ENCODE measurements at places on chromosomes 6 and 20.

GRCh38 chr6:14735956-14736486 is 509.8 kb upstream of the JARID2 start:
- no peak for DNase-seq

DNA sequence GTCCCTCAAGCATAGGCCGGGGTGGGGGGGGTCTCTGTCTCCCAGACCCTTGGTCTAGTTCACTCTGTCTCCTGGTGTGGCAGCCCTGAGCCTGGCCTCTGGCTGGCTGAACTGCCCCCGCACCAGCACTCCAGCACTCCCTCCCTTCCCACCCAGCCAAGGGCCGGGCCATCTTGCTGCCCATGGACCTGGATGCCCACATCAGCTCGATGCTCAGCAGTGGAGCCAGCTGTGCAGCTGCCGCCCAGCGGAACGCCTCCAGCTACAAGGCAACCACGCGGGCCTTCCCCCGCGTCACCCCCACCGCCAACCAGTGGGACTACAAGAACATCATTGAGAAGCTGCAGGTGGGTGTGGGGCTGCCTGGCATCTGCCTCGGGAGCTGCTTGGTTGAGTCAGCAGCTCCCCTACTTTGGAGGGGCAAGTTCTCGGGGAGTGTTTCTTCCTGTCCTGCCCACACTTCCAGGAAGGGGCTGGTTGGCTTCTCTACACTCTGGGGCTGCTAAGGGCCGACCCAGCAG is 28.4 kb downstream of the UQCC2 start:
- no peak for DNase-seq

- no peak for DNase-seq
Observed at GRCh38 chr20:39885975-39886649, 802.9 kb downstream of the MAFB start.

DNA sequence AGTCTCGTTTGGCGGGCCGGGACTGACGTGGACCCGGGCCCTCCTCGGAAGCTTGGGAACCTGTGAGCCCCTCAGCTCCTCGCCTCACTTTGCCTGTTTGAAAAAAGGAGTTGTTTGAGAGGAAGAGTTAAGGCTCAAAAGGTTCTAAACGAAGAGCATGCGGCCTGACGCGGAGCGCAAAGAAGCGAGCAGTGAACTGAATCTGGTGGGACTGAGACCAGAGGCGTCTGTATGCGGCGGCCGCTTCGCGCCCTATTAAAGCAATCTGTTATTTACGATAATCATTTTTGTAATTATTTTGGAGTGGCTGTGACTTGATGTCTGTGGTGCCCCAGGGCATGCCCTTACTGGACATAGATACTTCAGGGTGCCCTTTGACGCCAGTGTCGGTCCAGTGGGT is 3.3 kb upstream of the TFAP2C start:
- DNase-seq: no peak

DNA sequence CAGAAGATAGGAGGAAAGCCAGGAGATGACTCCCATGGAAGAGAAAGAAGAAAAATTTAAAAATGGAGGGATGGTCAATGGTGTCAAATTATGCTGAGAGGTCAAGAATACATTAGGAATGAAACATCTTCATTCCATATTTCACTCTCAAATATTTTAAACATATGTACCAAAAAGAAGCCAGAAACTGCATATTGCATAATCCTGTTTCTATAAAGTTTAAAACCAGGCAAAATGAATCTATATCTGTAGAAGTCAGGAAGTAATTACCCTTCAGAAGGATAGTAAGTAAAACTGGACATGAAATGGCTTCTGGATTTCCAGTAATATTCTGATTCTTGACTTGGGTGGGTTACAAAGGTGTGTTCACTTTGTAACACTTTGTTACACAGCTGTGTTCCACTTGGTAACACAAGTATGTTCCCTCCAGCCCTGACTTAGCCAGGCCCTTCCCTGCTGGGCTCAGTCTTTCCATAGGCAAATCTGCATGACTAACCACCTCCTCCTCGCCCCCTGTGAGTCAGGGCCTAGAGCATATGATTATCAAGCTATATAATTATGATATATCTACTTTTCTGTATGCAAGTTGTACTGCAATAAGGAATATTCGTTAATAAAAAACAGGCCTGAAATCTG is 20.2 kb upstream of the C6orf141 start:
- no peak for DNase-seq

DNA sequence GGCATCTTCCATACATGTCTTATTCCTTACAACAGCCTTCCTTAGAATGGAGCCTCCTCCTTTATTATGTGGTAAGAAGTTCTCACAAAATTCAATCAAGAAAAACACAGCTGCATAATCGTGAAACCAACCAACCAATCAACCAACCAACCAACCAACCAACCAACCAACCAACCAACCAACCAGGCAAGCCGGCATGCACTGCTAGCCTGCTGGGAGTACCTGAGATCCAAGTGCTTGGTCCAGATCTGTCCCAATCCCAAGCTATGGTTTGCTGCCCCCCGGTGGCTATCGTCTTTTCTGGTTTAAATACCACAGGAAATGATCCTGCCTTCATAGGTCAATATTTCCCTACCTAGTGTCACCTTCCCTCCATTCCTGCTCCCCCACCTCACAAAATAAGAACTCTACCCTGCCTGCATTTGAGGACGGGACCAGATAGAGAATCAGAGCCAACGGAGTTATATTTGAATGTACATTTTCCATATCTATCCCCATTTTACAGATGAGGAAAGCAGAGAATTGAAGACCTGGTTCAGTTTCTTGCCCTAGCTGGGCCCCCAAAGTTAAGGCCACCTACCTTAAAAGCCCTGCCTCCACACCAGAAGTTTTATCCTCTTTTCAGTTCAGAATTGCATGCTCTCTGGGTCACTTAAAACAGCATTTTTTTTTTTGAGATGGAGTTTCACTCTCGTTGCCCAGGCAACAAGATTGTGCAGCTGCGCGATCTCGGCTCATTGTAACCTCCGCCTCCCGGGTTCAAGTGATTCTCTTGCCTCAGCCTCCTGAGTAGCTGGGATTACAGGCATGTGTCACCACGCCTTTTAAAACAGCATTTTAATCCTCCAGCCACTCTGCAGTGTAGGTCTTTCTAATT is 27.1 kb downstream of the RAB44 start:
- peak; percentile 50 for DNase-seq

- DNase-seq: no peak
Observed at GRCh38 chr20:3674995-3675900, 6.6 kb downstream of the ADAM33 start.

- DNase-seq: no peak
Observed at GRCh38 chr6:90019216-90019615, 124.9 kb downstream of the GJA10 start.

- DNase-seq: no peak
Observed at GRCh38 chr20:57696401-57696961, 13.3 kb downstream of the PMEPA1 start.

DNA sequence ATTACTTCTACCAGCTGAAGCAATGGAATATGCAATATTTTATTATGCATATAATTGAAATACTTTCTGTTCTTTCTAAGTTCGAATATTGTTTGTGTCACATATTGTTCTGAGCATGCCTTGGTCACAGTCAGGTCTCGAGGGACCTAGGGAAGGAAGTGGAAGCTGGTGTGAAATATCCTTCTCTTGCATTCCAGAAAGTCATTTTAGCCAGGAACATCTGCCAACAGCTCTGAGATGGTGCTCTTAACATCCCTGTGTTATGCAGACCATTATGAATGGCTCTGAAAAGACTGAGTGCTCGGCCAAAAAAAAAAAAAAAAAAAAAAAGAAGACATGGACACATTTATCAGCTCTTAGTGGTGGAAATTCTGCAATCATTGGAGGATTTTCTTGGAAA is 132.7 kb upstream of the JAG1 start:
- no peak for DNase-seq

GRCh38 chr6:167047554-167047953 is 48.4 kb downstream of the CEP43 start:
- peak; percentile 49 for DNase-seq

- DNase-seq: no peak
Observed at GRCh38 chr6:25219216-25219916, 59.8 kb upstream of the CARMIL1 start.

- no peak for DNase-seq
Observed at GRCh38 chr20:24314053-24314452, 155.4 kb upstream of the SYNDIG1 start.

DNA sequence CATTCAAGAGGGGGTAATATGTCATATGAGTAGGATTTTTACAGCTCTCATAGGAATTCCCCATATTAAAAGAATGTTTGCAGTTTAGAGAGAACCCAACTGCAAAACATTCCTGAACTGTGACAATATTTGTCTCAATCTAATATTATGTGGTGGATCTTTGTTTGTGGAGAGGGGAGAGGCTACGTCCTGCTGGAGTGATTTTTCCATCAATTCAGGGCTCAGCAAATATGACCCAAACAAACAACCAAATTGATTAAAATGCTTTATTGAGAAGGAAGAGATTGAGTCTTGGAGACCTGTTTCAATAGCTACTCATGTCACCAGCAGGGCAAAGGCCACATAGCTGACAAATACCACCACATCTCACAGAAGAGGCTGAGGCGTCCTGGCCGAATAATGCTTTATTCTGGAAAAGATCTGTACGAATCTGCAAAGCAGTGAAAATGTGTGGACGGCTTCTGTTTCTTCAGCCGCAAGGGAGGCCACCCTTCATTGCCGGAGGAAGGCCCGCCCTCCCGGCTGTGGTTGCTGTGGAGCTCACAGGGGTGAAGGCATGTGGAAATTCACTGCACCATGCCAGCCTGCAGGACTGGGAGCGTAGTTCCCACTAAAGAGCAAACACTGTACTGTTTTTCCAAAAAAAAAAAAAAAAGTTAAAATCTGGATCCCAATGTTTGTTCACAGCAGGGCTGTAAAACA is 89.7 kb upstream of the QKI start:
- no peak for DNase-seq

DNA sequence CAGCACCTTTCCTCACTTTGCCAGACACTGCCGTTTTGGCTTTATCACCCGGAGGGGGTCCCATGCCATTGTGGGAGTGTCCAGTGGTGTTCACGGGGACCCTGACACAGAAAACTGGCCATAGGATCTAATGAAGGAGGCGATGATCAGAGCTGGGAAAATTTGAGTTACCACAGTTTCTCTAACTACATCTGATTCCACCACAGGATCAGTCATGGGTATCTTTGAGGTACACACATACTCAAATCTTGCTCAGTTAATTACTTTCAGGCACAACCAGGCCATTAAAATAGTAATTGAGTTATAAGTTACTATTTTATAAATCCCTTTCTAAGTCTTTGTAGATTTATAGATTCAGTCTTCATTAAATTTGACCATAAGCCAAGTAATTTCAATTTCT is 215.1 kb downstream of the PRL start:
- DNase-seq: no peak

GRCh38 chr20:57092112-57092899 is 174.1 kb downstream of the BMP7 start:
- peak; percentile 52 for DNase-seq

- DNase-seq: no peak
Observed at GRCh38 chr6:109051301-109052017, 43.2 kb downstream of the SESN1 start.

- DNase-seq: no peak
Observed at GRCh38 chr20:25510202-25510601, 75.1 kb downstream of the NINL start.

DNA sequence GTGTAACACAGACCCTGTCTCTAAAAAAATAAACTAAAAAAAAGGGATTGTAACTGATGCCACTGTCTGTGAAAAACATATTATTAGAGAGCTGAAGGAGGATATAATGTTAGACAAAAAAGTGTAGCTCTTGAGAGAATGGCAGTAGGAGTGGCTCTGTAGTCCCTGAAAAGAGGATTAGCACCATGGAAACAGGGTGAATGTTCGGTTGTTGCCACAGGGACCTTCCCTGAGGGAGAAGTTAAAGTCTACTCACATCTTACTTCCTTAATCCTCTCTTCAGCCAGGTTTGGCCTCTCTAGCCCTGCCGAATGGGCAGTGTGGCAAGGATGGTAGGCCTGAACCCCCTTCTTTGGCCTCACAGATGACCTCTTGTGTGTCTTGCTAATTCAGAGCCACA is 12.1 kb downstream of the SCAND1 start:
- no peak for DNase-seq

- no peak for DNase-seq
Observed at GRCh38 chr6:130159956-130160355, 62.8 kb downstream of the SAMD3 start.

GRCh38 chr6:168196385-168196860 is 117.4 kb upstream of the FRMD1 start:
- no peak for DNase-seq

GRCh38 chr20:39880890-39881289 is 808.1 kb downstream of the MAFB start:
- no peak for DNase-seq

DNA sequence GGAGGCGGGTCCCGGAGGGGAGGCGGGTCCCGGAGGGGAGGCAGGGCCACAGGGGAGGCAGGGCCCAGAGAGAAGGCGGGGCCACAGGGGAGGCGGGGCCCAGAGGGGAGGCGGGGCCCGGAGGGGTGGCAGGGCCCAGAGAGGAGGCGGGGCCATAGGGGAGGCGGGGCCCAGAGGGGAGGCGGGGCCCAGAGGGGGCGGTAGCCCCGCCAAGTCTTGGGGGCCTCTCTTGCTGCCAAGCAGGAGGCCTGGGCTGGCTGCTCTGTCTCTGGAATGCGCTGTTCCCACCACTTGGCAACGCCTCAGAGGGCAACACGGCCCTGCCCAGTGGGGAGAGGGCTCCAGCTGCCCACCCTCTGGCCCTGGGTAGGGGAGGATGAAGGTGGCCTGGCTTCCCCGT is 80.5 kb downstream of the YTHDF1 start:
- no peak for DNase-seq

DNA sequence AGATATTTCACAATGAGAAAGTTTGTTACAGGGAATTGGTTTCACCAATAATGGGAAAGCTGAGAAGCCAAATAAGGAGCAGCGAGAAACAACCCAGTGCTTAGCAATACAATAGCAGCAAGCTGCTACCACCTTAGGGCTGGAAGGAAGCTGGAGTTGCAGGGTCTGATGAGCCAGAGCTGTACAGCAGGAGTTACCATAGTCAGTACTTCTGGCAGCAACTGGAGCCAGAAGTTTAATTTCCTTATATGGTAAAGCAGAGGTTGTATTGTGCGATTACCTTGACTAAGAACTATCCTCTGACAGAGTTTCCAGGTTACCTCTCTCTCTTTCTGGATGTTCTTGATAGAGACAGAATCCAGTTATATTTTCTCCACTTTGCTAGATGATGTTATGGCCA is 137.1 kb upstream of the OLIG3 start:
- no peak for DNase-seq

- DNase-seq: no peak
Observed at GRCh38 chr20:59458645-59459044, 145.7 kb upstream of the PHACTR3 start.

GRCh38 chr6:5462856-5463255 is 201.5 kb downstream of the FARS2 start:
- no peak for DNase-seq

DNA sequence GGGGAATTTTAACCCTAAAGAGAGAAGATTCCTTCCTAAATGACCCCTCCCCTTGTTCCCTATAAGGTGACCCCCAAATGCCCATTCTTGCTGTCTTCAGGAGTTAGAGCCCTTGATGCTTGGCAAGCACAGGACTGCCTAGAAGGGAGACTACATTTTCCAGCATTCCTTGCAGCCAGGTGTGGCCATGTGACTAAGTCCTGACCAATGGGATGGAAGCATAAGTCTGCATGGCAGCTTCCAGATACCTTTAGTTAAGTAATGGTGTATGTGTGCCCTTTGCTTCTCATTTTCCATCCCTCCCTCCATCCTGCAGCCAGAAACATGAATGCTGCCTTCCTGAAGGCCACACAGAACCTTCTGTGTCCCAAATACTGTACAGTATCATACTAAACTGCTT is 5.5 kb downstream of the BFSP1 start:
- DNase-seq: no peak
